ENCODE measurements at places on chromosomes 5 and 9.
A peak's percentile ranks its signal among the peaks of the same experiment; 100 is the strongest.

- DNase-seq: peak; percentile 75
- H3K36me3 ChIP-seq: no peaks in the 10 kb centered on the region
- no peaks in the 10 kb centered on the region for H3K4me1 ChIP-seq
Observed at GRCh38 chr5:122192497-122193496, 63.5 kb downstream of the ZNF474 start.

GRCh38 chr5:61496446-61496845 lies 164.4 kb downstream of the ZSWIM6 start:
- no peaks in the 10 kb centered on the region for H3K27me3 ChIP-seq
- H3K4me1 ChIP-seq: no peaks in the 10 kb centered on the region
- H3K4me3 ChIP-seq: no peak overlapping the region

GRCh38 chr9:34176089-34176488 lies 2.8 kb upstream of the UBAP1 start:
- no peak overlapping the region for H3K27ac ChIP-seq
- no peak overlapping the region for H3K4me3 ChIP-seq
- no peaks in the 10 kb centered on the region for H3K36me3 ChIP-seq
- H3K27me3 ChIP-seq: no peaks in the 10 kb centered on the region

DNA sequence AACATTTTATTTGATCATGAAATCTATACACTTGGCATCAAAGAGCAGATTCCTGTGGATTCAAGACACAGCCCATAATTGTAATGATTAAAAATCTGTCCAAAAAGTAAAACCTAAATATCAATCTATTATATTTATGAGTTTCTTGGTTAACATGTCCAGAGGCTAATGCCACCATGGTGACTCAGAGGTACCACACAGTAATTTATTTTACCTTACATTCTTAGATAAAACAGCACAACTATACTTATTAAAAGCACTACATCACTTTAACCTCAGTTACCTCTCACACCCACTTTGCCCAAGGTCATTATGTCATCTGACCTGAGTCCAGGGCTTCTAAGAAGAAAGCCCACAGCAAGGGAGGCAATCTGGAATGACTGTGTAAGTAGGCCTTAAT lies 519.2 kb downstream of the RASEF start:
- DNase-seq: no peak
- H3K36me3 ChIP-seq: no peaks in the 10 kb centered on the region
- H3K4me3 ChIP-seq: no peak overlapping the region
- H3K4me1 ChIP-seq: no peaks in the 10 kb centered on the region
- H3K27me3 ChIP-seq: no peaks in the 10 kb centered on the region
- H3K27ac ChIP-seq: no peak overlapping the region

- H3K4me3 ChIP-seq: no peak overlapping the region
- no peaks in the 10 kb centered on the region for H3K36me3 ChIP-seq
- no peaks in the 10 kb centered on the region for H3K27me3 ChIP-seq
- no peaks in the 10 kb centered on the region for H3K4me1 ChIP-seq
Observed at GRCh38 chr9:25048098-25048724, 502.5 kb upstream of the IZUMO3 start.

DNA sequence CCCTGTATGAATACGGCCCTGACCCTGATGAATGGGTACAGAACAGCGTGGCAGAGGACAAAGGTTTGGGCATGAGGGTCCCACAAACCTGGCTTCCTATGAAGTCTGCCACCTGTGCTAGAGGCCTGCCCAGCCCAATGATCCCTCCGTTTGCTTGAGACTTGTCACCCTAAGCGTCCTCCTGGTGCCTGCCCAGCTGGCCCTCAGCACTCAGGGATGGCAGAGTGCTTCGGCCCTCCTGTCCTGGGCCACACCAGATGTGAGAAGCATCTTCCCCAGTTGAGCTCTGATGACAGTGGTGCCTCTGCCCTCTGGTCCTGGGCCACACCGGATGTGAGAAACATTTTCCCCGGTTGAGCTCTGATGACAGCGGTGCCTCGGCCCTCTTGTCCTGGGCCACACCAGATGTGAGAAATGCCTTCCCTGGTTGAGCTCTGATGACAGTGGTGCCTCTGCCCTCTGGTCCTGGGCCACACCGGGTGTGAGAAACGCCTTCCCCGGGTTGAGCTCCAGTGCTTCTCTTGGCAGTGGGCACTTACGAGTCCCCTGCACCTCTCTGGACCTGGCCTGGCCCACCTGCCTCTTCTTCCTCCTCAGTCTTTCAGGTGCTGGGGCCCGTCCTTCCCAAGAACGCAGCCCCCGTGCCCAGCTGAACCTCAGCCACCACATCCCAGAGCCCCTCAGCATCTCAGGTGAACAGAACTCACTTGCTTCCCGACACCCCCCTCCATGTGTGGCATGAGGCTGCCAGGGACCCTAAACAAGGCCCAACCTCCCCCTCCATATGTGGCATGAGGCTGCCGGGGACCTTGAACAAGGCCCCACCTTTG lies 253.1 kb upstream of the IRX1 start:
- H3K27me3 ChIP-seq: no peaks in the 10 kb centered on the region
- H3K4me3 ChIP-seq: no peak overlapping the region
- H3K27ac ChIP-seq: no peak overlapping the region
- H3K4me1 ChIP-seq: no peaks in the 10 kb centered on the region
- no peaks in the 10 kb centered on the region for H3K36me3 ChIP-seq

DNA sequence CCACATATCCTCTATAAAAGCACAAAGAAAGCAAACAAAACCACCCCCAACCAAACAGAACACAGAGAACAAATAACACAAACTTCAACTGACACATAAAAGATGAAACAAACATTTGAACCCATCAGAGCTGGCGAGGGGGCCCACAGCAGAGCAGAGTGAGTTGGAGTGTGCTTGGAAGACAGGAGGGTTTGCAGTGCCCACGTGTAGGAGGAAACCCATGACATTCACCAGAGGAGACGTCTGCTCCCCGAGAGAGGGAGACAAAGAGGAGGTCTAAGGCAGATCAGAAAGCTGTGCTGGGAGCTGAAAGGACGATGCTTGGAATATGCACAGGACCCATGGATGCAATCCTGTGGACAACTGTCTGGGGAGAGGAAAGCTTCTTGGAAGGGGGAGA lies 27.0 kb downstream of the MRPL36 start:
- H3K36me3 ChIP-seq: no peaks in the 10 kb centered on the region
- no peaks in the 10 kb centered on the region for H3K27me3 ChIP-seq
- no peak for DNase-seq
- H3K27ac ChIP-seq: no peak overlapping the region
- no peak overlapping the region for H3K4me3 ChIP-seq
- H3K4me1 ChIP-seq: no peaks in the 10 kb centered on the region

GRCh38 chr5:93642526-93642925 lies 59.5 kb downstream of the NR2F1 start:
- H3K4me3 ChIP-seq: no peak overlapping the region
- no peaks in the 10 kb centered on the region for H3K4me1 ChIP-seq
- DNase-seq: no peak
- no peaks in the 10 kb centered on the region for H3K27me3 ChIP-seq
- H3K36me3 ChIP-seq: no peaks in the 10 kb centered on the region
- no peak overlapping the region for H3K27ac ChIP-seq

GRCh38 chr9:37617832-37618231 lies 25.4 kb upstream of the TOMM5 start:
- H3K27ac ChIP-seq: no peak overlapping the region
- DNase-seq: peak; percentile 85
- H3K4me3 ChIP-seq: no peak overlapping the region

DNA sequence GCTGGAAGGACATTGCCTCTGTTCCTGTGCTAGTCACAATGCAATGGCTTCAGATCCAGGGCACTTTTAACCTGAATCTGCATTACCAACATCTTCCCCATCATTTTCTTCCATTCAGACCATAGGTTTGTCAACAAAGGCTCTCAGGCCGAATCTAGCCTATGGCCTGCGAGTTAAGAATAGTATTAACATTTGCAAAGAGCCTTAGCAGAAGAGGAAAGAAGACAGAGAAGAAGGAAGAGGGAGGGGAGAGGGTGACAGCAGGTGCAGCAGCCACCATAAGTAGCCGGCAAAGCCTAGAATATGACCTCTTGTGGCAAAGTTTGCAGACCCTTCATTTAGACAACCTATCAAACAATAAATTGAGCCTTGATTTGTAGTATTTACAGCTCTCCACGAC lies 32.6 kb downstream of the BARX1 start:
- no peak overlapping the region for H3K4me3 ChIP-seq
- no peaks in the 10 kb centered on the region for H3K27me3 ChIP-seq
- no peak overlapping the region for H3K27ac ChIP-seq
- H3K36me3 ChIP-seq: no peaks in the 10 kb centered on the region
- no peaks in the 10 kb centered on the region for H3K4me1 ChIP-seq
- DNase-seq: no peak

DNA sequence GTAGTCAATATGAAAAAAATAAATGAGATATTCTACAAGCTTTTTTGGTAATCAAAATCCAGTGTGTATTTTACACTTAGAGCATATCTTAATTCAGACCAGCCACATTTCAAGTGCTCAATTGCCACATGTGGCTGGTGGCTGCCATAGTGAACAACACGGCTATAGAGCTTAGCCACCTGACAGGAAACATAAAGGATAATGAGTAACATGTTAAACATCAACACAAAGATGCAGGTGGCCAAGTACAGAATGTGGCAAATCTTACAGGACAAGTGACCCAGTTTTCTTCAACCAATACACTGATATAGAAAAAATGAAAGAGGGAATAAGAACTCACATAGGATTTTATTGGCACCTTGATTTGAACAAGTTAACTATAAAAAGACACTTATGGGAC lies 61.4 kb downstream of the KIF24 start:
- H3K27me3 ChIP-seq: no peaks in the 10 kb centered on the region
- H3K4me3 ChIP-seq: no peak overlapping the region
- no peak for DNase-seq

DNA sequence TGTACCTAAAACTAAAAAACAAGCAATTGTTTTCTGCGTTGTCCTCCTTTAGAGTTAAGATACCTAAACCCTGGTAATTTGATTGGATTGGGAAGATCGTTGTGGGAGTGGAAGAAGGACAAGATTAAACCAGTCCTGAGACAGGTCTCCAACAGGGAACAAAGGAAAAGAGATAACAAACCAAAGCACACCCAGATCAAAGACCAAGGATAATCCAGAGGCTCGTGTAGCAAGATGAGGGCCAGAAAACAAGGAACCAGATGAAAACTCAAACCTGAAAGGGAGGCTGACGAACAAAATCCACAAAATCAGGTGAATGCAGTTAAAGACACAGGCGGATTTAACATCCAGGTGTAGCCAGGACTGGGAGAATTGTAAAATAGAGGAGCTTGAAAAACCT lies 618.1 kb downstream of the SLCO4C1 start:
- no peaks in the 10 kb centered on the region for H3K27me3 ChIP-seq
- no peaks in the 10 kb centered on the region for H3K36me3 ChIP-seq
- H3K4me3 ChIP-seq: no peak overlapping the region
- peaks cover 3% of the 10 kb centered on the region for H3K4me1 ChIP-seq
- DNase-seq: peak; percentile 86

GRCh38 chr5:169190849-169191248 lies 110.1 kb downstream of the SLIT3 start:
- H3K27me3 ChIP-seq: no peaks in the 10 kb centered on the region
- no peaks in the 10 kb centered on the region for H3K4me1 ChIP-seq

- H3K27me3 ChIP-seq: no peaks in the 10 kb centered on the region
- no peak overlapping the region for H3K27ac ChIP-seq
- peaks cover 3% of the 10 kb centered on the region for H3K4me1 ChIP-seq
- H3K4me3 ChIP-seq: no peak overlapping the region
- H3K36me3 ChIP-seq: no peaks in the 10 kb centered on the region
Observed at GRCh38 chr5:140207250-140207964, 32.4 kb downstream of the CYSTM1 start.

DNA sequence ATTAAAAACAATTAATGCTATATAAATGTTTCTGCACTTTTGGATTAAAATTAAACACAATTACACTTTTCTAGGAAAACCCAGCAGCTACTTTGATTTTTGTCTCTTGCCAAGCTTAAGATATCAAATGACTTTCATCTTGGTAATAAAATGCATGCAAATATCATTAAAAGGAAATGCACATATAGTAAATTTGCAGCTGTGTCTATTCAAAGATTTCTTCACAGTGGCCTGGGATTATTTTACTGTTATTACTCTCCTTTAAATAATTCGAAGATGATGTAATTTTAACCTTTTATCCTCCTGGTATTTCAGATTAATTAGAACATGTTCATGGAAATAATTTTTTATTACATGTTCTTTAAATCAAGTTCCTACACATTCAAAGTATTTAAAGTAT lies 529.5 kb upstream of the RGMB start:
- no peak for DNase-seq
- H3K36me3 ChIP-seq: no peaks in the 10 kb centered on the region
- no peak overlapping the region for H3K27ac ChIP-seq
- no peaks in the 10 kb centered on the region for H3K4me1 ChIP-seq
- no peak overlapping the region for H3K4me3 ChIP-seq
- H3K27me3 ChIP-seq: no peaks in the 10 kb centered on the region

GRCh38 chr5:120874081-120874862 lies 410.2 kb downstream of the PRR16 start:
- no peak overlapping the region for H3K27ac ChIP-seq
- H3K4me1 ChIP-seq: no peaks in the 10 kb centered on the region
- DNase-seq: no peak

DNA sequence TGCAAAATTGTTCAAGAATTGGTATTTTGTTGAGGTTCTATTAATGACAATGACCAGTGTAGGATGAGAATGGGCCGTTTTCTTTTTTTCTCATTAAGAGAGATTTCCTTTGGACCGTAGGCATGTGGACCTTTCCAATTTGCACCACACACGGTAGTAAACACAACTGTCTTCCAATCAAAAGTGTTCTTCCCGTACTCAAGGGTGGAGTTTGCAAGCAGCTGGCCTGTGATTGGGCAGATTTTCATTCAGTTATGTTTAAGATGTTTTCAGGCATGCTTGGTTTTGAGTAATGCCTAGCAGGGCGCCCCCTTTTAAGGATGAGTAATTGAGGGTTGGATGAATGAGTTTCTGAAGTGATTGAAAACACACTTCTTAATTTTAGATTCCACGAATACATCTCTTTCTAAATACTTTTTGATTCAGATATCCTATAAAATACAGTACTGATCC lies 2.5 kb downstream of the KDM3B start:
- no peaks in the 10 kb centered on the region for H3K36me3 ChIP-seq
- no peaks in the 10 kb centered on the region for H3K27me3 ChIP-seq
- H3K4me3 ChIP-seq: no peak overlapping the region
- no peak overlapping the region for H3K27ac ChIP-seq
- peak; percentile 88 for DNase-seq

DNA sequence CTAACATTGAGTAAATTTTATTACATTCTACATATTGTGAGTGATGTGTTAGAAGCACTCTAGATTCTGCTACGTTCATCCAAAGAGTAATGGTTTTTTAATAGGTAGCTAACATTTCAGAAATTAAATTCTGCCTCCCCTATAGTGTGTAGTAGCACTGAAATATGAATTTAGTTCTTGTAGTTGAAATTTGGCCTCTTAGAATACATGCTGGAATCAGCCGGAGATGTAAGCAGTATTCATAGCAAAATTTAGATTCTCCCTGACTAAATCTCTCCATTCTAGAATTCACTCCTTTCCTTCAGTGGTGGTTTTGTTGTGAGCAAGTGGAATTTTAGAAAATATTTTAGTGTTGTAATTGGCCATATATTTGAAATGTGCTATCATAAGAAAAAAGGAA lies 799.9 kb upstream of the CDH10 start:
- H3K27me3 ChIP-seq: no peaks in the 10 kb centered on the region
- no peak overlapping the region for H3K27ac ChIP-seq
- no peak for DNase-seq

- H3K4me1 ChIP-seq: no peaks in the 10 kb centered on the region
- H3K36me3 ChIP-seq: no peaks in the 10 kb centered on the region
- no peak overlapping the region for H3K27ac ChIP-seq
- no peak overlapping the region for H3K4me3 ChIP-seq
- DNase-seq: no peak
Observed at GRCh38 chr5:77298146-77298545, 87.7 kb downstream of the PDE8B start.

- no peaks in the 10 kb centered on the region for H3K36me3 ChIP-seq
- H3K4me1 ChIP-seq: no peaks in the 10 kb centered on the region
- no peaks in the 10 kb centered on the region for H3K27me3 ChIP-seq
Observed at GRCh38 chr5:158914008-158915000, 185.4 kb downstream of the EBF1 start.
